ENCODE measurements at places on chromosomes 3 and 15. TPM values are rescaled to one million over a fixed set of nuclear protein-coding genes. Genes with fewer than 3 reads are reported as not detected.
A peak's percentile ranks its signal among the peaks of the same experiment; 100 is the strongest.

DNA sequence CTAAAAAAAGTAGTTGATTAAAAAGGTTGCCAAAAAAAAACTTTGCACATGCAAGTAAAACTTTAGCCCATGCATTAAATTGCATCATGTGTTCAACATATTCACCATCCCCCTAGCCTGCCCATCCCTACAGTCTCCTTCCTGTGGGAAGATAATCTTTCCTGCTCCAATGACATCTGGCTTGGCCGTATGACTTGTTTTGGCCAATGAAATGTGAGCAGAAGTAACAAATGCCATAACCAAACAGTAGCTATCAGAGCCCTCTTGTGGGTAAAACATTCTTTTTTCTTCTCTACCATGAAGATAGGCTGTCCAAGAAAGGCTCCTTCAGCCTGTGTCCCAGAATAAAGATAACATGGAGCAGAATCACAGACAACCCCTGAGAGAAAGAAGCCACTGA is 15.3 kb downstream of the ERC2 start:
- no peak for DNase-seq

GRCh38 chr3:54547846-54548245 is 380.0 kb downstream of the LRTM1 start:
- no peak for DNase-seq

DNA sequence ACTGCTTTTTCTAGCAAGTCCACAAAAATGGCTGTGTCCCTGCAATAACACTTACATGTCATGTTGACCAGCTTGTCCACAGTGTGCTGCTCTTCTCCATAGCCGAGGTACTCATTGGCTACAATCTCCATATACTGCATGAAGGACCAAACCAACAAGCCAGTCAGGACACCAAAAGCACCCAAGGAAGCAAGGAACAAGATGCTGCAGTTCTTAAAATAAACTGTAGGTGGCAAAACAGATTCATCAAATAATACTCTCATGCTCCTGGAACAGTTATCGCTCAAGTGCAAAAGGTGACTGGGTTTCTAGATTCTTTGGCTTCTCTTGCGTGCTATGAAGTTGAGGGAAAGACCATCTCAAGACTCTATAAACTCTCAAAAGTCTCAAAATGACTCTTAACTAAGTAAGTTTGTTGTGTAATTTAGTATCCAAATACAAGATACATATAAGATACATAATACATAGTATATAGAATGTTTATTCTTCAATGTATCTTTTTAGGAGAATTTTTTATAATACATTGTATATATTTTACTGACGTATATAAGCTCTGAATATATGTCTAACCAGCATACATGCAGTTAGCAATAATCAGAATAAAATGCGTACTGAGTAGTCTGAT is 57.0 kb downstream of the NEK10 start:
- peak; percentile 83 for DNase-seq

GRCh38 chr15:93037820-93038705 is 50.9 kb downstream of the RGMA start:
- no peak for DNase-seq

DNA sequence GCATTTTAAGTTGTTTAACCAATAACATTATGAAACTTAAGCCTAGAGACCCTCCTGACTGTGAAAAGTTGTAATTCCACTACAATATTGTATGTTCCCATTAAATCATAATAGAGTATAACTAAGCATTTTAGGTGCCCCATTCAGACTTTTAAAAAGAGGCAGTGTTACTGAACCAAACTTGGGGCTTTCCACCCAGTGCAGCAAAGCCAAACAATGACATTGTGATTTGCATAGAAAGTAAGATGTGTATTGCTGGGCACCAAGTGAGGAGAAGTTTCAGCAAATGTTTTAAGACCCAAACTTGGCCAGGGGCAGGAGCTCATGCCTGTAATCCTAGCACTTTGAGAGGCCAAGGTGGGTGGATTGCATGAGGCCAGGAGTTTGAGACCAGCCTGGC is 706.2 kb downstream of the GRM7 start:
- DNase-seq = no peak

The TUSC7 gene
- not detected for total RNA-seq

- DNase-seq = no peak
Measured at GRCh38 chr15:60413231-60413824, 15.5 kb upstream of the ANXA2 start.

The LIPH gene
- 0.16 TPM for total RNA-seq

- no peak for DNase-seq
Measured at GRCh38 chr3:123186695-123187094, 15.0 kb upstream of the SEC22A start.

- DNase-seq = peak; percentile 85
Measured at GRCh38 chr3:182682263-182683241, 110.8 kb upstream of the ATP11B start.

DNA sequence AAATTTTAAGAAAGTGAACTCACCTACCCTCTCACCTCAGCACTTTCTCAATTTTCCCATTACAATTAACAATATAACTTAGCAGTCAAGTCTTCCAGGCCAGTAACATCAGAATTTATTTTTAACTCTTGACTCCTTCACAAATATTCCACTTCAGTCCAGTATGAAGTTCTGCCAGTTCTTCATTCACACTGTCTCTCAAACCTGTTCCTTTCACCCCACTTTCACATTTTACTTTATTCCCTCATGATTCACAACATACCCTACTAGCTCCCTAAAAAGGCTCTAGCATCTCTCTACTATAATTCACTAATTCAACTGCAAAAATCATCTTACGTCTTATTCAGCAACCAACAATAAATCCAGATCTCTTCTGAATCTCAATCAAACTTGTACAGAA is 3.8 kb downstream of the GSK3B start:
- DNase-seq = no peak

DNA sequence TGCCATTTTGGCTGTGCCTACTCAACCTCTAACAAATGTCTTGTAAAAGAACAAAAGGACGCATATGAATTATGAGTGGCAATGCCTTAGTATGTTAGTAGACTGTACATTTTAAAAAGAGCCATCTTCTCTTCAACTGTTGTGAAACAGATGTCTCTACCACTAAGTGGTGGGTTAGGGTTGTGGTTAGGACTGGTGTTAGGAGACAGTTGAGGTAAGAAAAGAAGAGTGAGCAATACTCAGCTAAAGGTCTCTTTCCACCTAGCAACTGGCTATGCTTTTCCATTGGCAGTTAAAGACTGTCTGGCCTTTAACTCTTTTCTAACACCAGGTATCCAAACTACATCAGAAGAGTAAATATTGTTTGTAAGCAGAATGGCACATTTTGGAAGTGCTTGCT is 221.7 kb upstream of the TBC1D5 start:
- DNase-seq = no peak

GRCh38 chr3:17905996-17906395 is 163.6 kb upstream of the TBC1D5 start:
- no peak for DNase-seq

The SQOR gene
- total RNA-seq = not detected

DNA sequence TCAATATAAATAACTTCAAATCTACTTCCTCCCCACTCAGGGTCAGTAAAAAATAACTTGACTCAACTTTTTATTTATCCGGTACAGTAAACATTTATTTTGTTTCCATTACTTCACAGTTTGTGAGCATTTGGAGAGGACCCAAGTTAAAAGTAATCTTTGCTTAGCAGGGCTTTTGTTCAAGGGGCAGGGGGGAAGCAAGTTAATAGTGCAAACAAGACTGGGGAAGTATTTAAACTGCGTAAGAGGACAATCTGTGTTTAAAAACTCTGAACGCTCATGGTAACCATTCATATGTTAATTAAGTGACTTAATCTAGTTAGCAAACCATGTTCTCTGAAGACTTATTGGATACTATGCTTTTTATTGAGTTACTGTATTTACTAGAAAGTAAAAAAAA is 346.2 kb downstream of the SLC9A9 start:
- DNase-seq = no peak

- DNase-seq = peak; percentile 53
Measured at GRCh38 chr3:127287840-127288239, at the start of gene PRR20G. Gene PRR20G (minus strand): TSS chr3:127288046. CDS start chr3:127287365, 681 bp downstream.

DNA sequence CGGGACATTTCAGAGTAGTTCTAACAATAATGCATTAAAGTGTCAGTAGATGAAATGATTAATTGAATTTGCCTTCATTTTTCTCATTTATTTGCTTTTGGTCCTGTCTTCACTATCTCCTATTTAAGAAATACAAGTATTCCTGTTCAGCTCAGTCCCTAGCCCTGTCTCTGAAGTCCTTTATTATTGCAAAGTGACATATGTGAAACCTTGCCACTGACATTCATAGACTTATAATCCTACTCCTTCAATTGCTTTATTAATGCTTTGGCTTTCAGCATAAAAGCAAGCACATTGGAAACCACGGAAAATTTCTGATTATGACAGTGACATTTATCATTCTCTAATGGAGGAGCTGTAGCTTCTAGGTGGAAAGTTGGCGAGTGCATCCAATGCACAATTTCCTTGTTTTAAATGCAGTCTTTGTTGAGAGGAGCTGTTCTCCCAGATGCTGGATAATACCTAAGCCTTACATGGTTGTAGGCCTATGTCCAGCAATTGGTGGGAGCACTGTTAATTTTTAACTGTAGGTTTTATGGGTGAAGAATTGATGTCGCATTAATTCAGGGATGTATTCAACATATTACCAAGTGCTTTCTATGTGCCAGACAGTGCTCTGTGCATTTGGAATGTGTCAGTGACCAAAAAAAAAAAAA is 337.8 kb downstream of the FEZF2 start:
- DNase-seq = no peak

- no peak for DNase-seq
Measured at GRCh38 chr3:187049462-187050101, 89.7 kb downstream of the RPL39L start.

The GOLGA8J gene
- not detected for total RNA-seq

The CLDN16 gene
- total RNA-seq = not detected

The GABRG3 gene
- 0.50 TPM for total RNA-seq

DNA sequence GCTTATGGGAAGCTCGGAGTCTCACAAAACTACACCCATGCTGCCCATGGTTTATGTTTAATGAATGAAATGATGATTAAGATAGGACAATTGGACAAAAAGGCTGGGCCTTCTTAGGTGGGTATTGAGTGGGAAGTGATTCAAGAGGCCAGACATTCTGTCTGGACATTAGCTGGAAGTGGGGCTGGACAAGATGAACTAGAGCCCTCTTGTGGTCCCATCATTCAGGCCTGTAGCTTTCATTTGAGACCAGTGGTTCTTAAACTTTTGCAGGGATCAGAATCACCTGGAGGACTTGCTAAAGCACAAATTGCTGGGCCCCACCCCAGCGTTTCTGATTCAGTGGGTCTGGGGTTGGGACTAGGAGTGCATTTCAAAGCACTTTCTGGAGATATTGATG is 290.4 kb upstream of the CTDSPL start:
- no peak for DNase-seq

The FAM81A gene
- 4.1 TPM for total RNA-seq

- no peak for DNase-seq
Measured at GRCh38 chr3:133884887-133885711, 10.6 kb downstream of the RAB6B start.

The CCR1 gene
- not detected for total RNA-seq

DNA sequence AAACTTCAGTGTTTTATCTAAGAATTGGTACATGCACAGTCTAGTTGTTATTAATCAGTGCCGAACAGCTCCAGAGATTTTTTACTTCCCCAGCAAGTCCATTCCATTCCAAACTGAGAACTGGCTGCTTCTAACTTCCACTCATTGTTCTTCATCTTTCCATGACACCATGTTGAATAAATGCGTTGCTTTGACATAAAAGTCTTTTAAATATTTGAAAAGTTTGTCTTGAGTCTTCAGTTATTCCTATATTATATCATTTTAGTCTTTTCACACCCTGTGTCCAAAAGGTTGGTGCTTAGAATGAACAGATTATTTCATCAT is 65.4 kb downstream of the CMSS1 start:
- DNase-seq = no peak
